ENCODE measurements at places on chromosomes 4 and X.

DNA sequence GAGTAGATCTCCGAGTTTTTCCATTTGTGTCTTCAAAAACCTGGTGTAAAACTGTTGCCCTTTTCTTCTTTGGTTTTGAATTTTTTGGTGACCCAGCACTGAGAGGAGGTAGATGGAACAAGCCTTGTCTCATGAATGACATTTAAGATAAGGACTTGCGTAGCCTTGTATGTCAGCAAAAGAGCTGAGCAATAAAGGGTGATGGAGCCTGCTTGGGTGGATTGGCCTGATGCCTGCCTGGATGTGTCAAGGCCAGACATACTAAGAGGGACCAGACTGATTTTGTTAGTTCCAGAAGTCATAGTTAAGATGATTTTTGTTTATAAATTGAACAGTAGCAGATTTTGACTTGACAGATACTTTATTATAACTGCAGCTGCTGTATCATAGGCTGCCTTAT is 134.9 kb downstream of the POLA1 start:
- no peak for DNase-seq

DNA sequence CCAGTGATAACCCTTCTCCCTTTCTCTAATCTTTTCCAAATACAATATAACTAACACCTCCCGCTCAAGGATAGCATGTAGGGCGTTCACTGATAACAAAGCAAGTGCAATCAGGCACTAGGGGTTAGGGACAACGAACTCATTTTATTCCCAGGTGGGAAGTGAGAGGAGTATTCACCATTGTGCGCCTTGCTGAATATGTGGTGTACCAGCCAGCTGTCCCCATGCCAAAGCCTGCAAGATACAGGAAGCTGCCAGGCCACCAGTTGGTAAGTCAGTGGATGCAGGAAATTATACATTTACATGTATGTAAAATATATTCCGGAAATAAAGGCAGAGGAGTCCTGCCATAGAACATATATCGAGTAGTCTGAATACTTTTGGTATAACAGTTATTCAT is 6.3 kb upstream of the HPRT1 start:
- DNase-seq: no peak

DNA sequence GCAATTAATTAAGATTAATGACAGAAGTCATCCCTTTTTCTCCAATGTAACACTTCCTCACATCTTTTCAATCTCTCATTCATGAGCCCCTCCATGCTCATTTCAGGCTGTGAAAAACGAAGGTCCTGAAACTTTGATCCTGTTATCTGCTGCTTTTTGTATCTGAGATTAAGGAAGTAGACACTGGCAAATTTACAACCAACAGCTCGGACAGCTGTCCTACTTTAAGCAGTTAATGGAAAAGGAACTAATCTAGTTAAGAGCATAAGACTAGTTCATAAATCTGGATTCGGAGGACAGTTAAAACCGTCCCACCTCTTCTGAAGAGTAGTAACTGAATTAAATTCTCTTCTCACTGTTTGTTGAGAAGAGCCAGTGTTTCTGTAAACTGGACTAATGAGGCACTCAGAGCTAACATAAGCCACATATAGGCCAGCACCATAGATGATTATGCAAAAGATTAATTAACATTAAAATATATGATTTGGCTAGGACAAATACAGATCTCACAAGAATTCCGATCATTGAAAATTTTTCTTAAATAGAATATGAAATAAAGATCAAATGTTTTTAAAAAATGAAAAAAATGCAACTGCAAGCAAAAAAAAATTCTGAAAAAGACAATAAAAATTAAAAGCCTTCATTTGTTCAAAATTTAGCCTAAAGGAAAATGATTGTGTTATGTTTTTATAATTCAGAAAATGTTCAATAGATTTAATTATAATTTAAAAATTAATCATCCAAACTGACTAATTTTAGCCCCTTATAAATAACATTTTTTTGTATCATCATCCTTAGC is 114.4 kb downstream of the ANTXR2 start:
- DNase-seq: no peak

- no peak for DNase-seq
Observed at GRCh38 chrX:44306356-44306755, 37.1 kb downstream of the EFHC2 start.

DNA sequence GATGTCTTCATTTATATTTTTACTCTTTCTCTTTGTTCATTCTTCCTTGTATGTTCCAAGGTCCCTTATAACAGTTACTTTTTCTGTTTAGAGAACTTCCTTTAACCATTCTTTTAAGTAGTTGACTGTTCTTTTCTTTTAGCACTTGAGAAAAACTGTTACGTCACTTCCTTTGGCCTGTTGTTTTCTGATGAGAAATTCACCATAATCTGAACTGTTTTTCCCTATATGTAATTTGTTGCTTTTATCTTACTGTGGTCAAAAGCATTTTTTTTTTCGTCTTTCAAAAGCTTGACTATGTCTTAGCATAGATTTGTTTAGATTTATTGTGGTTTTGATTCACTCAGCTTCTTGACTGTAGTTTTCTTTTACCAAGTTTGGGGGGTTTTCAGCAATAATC is 1660.3 kb upstream of the PCDH10 start:
- no peak for DNase-seq

GRCh38 chr4:44756559-44756958 is 30.2 kb upstream of the GNPDA2 start:
- no peak for DNase-seq

DNA sequence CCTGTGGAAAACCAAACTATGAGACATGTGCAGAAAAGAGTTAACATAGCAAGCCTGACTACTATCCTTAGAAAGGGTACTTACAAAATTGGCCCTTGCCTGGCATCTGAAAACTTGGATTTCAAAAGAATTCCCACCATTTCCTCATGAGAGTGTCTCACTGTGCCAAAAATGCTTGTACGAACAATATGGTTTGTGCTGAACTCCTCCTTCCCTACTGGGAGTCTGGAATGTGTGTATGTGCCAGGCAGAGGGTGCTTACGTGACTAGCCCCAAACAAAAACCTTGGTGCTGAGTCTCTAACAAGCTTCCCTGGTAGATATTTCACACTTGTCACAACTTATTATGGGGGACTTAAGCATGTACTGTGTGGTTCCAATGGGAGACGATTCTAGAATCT is 81.7 kb upstream of the GIMD1 start:
- no peak for DNase-seq

DNA sequence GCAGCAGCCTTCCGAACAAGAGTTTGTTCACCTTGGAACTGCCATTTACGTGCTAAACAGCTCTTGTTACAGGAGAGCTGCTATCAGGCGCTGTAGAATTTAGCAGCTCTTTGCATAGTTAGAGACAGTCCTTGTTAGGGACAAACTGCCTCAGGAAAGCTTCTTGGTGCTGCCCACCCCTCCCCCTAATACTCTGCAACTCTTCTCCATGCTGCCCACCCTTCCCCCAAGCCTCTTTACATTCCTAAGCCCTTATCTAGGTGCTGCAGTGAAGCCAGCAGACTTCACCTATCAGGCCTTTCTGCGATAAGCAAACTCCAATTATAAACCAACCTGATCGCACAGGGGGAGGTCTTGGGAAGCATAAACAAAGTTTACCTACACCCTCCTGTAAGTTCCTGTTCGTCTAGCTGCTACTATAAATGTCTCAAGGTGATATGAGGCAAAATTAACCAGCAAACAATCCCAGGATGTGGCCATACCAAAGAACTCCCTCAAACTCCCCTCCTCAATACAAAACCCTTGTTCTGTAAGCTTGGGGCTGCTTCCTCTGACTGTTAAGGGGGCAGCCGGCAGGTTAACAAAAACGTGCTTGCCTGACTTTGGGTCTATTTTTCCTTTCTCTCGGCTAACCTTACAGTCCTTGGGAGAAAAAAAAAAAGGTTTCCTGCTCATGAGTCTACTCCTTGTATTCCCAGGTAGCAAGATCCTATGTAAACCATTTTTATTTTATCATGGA is 74.0 kb upstream of the GC start:
- no peak for DNase-seq

DNA sequence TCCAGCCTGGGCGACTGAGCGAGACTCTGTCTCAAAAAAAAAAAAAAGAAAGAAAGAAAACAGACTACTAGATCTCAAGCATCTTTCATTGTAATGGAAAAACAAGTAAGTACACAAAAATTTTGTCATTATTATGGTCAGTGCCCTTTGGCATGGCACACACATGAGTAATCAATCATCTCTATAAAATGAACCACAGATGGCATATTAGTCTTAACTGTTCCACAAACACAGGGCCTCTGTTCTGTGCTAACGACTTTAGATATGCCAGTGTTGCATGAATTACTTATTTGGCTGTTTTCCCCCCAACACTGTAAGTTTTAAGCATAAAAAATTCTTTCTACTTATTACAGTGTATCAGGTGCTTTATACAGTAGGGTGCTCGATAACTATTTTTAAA is 90.4 kb downstream of the COX7B2 start:
- no peak for DNase-seq

DNA sequence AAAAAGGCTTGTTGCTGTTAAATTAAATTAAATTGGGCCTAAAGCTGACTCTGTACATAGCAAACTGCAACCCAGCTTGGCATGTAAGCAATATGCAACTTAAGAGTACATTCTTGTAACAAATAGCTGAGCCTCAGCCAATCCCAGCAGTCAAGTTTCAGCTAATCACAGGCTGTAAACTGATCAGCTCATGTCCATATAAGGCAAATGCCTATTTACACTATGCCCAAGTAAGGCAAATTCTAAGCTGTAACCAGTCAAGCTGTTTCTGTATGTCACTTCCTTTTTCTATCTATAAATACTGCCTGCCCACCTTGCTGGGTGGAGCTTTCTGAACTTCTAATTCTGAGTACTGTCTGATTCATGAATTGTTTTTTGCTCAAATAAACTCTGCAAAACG is 429.1 kb upstream of the FTHL17 start:
- DNase-seq: no peak

- no peak for DNase-seq
Observed at GRCh38 chr4:87932718-87933141, 42.8 kb upstream of the SPP1 start.

GRCh38 chrX:115344885-115345614 is 55.5 kb downstream of the LUZP4 start:
- DNase-seq: no peak
